ENCODE measurements at places on chromosomes 13 and 19.

DNA sequence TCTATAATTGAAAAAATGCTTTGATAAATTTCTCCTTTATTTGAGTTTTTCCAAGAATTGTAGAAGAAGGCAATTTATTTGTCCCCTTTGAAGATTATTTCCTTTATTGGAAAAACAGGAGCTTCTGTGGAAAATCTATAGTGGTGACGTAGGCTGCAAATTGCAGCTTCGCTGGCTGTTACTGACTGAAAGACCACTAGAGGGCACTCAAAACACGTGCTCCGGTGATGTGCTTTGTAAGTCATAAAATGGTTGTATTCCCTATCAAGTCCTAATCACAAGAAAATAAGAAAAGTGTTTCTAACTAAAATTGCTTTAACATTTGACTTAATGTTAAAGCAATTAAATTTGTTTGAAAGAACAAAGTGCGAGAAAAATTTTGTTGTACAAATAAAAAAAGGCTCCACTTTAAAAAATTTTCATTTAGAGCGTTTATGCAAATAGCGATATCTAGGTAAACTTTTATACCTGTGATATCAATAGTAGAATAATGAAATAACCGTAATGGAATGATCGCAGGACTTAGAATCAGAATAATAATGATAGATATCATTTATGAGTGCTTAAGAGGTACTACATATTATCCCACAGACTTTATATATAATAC, 638.2 kb upstream of the SPRY2 start:
- no peak for DNase-seq

DNA sequence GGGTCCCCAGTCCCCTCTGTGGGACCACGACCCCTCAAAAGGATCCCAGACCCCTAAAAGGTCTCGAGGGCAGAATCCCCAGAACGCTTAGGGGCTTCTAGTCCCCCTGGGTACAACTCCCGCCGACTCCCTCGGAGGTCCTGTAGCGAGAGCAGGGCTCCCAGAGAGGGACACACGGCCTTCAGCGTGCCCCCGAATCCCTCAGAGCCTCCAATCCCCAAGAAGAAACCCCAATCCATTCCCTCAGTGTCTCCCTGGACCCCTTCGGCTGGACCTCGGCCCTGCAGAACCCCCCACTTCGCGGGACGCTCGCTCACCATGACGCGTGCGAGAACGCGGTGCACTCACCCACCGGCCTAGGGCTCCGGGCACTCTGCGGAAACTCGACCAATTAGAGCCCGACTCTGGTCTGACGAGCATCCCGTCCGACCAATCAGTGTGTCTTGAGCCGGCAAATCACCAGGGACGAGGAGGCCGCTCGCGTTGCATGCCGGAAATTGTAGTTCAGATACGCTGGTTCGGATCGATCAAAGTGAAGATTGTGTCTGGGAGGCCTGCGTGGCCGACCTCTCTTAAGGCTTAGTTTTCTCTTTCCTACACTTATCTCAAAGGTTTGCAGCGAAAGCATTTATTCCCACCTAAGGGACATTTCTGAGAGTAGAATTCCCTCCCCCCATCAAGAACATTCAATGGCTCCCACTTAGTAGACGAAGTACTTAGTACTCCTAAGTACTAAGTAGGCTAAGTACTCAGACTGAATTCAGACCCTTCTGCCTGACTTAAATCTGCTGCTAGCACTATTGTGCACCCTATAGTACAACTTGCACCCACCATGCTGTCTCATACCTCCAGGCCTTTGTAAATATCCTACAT, at the start of gene TMEM161A:
Gene TMEM161A (minus strand): TSS at position 370 of the 873 bp plus-strand sequence. CDS start 50 bp downstream, at position 320.
- DNase-seq: peak; percentile 93

DNA sequence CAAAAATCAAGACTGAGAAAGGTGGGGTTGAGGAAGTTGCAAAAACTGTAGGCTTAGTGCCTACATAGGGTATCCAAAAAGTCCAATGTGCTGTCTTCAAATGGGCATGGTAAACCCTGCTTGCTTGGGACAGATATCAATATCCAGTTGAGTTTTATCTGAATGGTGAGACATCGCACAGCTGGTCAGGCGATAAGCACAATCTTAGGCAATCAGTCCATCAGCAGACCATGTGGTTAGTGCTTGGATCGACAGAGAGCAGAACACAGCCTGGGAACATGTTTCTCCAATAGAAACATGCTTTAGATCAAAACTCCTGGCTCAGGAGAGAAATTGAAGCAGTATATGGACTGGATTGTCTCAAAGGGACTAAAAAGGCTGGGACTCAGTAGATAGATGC, 151.3 kb upstream of the IPO5 start:
- DNase-seq: no peak

- DNase-seq: no peak
These were observed 25.7 kb downstream of the CHAMP1 start for GRCh38 chr13:114339857-114340534.

- no peak for DNase-seq
These were observed 230.6 kb downstream of the ZNF536 start for GRCh38 chr19:30602661-30603350.

GRCh38 chr13:101875717-101876393, 423.4 kb downstream of the ITGBL1 start:
- DNase-seq: no peak

- no peak for DNase-seq
These were observed 40.7 kb upstream of the DCUN1D2 start for GRCh38 chr13:113531041-113531873.

DNA sequence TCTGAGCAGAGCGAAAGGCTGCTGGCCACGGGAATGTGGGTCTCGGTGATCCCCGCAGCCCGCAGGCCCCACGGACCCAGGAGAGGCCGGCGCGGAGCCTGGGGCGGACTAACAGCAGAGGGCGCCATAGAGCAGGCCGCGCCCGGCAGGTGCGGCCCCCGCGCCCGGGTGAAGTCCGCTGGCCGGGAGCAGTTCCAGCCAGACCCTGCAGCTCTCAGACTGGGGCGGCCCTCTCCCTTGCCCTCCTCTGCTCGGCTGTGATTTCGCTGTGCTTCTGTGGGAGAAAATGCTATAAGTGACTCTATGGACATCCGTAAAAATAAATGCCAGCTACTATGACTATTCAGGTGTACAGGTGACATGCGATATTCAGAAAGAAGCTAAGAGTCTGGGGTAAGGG, 37.7 kb downstream of the GSX1 start:
- DNase-seq: peak; percentile 67

DNA sequence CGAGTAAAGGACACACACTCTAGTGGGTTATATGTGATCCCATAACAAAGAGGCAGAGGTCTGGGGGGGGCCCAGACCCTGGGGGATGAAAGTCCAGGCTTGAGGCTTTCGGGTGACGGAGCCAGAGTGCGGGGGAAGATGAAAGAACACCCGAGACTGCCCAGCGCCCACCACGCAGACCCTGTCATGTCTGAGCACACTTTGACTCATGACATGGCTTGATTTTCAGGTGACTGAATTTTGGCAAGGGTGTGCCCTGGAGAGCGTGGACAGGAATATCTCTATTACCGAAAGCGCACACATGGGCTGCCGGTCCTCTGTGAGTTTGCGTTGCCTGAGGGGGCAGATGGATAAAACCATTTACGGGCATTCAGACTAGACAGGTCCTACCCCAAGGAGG, 192.0 kb upstream of the SOX1 start:
- no peak for DNase-seq

DNA sequence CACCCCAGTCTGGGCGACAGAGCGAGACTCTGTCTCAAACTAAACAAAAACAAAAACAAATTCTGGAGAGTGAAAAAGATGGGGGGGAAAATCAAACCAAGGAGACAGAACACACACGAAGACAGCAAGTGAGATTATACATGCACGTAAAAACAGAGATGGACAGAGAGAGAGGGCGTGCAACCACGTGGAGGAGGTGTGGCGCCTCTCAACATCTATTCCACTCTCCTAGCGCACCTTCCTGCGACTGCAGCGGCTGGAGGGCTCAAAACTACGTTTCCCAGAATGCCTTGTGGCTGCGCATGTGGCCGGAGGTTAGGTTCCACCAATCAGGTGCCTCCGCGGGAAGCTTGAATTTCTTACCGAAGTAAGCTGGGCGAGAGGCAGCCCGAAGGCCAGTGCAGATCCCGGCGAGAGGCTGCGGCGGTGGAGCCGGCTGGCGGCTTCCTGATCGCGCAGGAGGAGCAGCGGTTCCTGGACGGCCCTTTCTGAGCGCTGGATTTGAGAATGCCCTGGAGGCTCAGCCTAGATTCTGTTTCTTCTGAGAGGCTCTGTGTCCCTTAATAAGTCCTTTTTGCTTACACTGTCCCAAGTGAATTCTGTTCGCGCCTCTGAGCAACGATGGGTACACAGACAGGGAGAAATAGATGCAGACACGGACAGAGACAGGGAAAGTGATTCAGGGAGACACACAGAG, 13.1 kb upstream of the NANOS2 start:
- DNase-seq: peak; percentile 80

GRCh38 chr19:45716359-45717130, 14.2 kb downstream of the FBXO46 start:
- no peak for DNase-seq

GRCh38 chr19:40716031-40716481, 630 bp downstream of the COQ8B start:
- peak; percentile 62 for DNase-seq

- DNase-seq: no peak
These were observed 21.4 kb downstream of the BBC3 start for GRCh38 chr19:47209319-47210179.

GRCh38 chr19:5515737-5516136, 52.0 kb downstream of the TINCR start:
- no peak for DNase-seq

GRCh38 chr13:99271249-99271648, 13.1 kb upstream of the GPR18 start:
- DNase-seq: no peak

GRCh38 chr19:45632468-45633196, 6.6 kb downstream of the EML2 start:
- peak; percentile 57 for DNase-seq

DNA sequence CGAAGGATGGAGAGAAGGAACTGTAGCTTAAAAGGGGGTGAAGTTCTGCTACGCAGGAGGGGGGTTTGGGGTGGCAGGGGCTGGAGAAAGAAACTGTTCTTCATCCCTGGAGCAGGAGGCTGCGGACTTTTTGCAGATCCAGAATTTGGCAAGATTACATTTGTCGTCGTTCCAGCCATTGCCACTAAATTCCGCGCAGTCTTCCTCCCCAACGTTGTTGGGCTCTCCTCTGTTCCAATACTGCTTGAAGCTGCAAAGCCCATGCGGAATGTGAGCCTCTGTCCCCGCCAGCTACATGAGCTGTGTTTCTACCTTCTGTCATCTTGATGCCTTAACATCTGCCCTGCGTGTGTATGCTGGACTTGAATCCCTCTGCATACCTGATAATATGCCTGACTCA, 4.3 kb downstream of the CD209 start:
- no peak for DNase-seq

GRCh38 chr19:56917529-56917928, 77.0 kb upstream of the PEG3 start:
- no peak for DNase-seq

GRCh38 chr19:58482372-58482771, 6.2 kb downstream of the ZNF446 start:
- no peak for DNase-seq

DNA sequence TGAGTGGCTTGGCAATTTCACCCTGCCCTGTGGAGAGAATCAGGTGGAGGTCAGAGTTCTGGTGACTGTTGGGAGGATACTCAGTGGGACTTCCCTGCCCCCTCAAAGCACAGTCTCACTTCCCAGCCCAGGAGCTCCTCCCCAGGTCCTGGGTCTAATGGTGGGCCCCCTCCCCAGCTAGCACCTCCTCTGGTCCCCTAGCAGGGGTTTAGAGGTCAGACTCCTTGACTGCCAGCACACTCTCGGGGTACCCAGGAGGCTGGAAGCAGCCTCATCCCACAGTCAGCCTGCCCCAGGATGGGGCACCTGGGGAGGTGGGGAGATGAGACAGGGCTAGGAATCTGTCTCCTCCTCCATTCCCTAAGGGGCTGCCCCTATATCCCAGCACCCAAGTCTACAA, 65.2 kb downstream of the COLGALT1 start:
- DNase-seq: no peak

GRCh38 chr19:36436531-36436930, 18.1 kb upstream of the ZFP82 start:
- no peak for DNase-seq

GRCh38 chr19:2863816-2864215, 3.3 kb upstream of the ZNF556 start:
- DNase-seq: no peak

GRCh38 chr19:29634002-29634401, 27.9 kb downstream of the POP4 start:
- no peak for DNase-seq

DNA sequence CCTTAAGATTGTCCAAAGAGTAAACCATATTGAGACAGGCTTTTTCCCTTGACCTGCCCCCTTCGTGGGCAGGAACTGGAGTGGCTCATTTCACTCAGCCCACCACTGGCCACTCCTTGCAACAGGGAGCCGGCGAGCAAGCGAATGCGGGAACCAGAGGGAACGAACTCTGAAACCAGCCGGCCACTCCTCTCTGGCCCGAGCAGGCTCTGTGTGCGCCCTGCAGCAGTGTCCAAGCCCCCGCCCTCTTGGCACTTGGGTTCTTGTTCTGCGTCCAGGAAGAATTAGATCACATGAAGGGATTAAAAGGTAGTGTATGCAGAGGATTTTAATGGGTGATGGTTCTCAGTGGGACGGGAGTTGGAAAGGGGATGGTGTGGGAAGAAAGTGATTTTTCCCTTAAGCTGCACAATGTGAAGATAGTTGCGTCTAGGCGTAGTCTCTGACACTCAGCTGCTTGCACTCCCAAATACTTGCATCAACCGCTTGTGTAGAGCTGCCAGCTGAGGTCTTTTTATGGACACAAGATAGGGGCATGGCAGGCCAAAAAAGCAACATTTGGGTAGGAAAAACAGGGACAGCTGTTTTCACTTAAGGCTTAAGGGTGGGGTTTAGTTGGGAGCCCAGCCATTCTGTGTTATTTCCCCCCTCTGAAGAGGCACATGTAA, 1209.7 kb upstream of the PCDH20 start:
- DNase-seq: no peak

- no peak for DNase-seq
These were observed 77.0 kb downstream of the SOX1 start for GRCh38 chr13:112143753-112144615.

Data from stimulated activated CD4-positive, alpha-beta T cell treated with anti-CD3 and anti-CD28 coated beads, Interleukin-12 subunit alpha, Interleukin-12 subunit beta, amount 100 ng/mL, for 4 hours (primary cell).